ENCODE measurements at places on chromosomes 4 and X.

DNA sequence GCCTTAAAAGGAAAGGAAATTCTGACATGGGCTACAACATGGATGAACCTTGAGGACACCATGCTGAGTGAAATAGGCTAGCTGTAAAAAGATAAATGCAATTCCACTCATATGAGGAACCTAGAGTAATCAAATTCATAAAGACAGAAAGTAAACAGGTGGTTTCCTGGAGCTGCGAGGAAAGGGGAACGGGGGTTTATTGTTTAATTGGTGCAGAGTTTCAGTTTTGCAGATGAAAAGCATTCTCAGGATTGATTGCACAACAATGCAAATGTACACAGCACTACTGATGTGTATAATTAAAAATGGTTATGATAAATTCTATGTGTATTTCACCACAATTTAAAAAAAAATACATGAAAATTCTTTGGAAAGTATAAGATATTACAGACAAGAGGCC is 24.0 kb downstream of the PLRG1 start:
- no peak for DNase-seq

DNA sequence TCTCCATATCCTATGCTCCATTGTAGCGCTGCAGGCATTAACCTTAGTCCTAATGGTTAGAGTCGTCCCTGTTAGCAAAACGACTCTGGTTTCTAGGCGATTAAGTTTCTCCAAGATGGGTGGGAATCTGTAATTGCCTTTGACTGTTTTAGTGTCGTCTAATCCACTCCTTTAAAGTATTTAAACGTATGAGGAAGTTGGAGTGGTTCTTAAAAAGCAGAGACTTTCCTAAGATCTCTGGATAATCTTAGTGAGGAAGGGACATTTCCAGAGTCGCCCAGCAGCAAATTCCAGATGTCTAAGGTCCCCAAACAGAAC is 285 bp downstream of the MRPS18C start:
- DNase-seq = no peak

DNA sequence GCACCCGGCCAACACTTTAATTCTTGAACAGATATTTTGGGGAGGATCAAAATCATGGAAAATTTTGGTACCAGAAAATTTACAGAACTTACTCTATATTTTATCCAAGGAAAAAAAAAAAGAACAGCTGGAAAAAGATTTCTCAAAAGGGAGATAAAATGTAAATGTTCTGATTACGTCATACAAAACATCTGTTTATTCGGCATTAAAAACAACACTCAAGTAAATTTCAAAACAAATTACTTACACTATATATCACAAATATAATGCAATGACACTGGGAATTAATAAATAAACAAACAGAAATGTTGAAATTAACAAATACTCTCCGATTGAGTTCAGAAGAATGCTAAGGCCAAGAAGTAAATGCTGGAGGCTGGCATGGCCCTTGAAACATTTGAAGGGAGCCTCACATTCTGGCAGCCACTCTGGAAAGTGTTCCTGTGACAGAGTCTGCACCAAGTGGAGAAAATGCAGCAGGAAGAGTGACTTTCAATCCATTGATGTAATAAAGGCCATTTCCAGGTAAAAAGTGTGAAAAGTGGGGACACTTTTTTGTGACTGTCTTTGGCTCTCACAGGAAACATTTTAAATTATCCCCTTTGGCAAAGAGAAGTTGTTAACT is 486.0 kb upstream of the CTSO start:
- no peak for DNase-seq

GRCh38 chr4:176920694-176921093 is 128.0 kb upstream of the VEGFC start:
- DNase-seq = no peak

Measured in posterior cingulate gyrus (tissue), 11 donors.